Stimulated activated CD8-positive, alpha-beta memory T cell treated with anti-CD3 and anti-CD28 coated beads, Interleukin-4, amount 100 ng/mL, for 4 hours (primary cell): ENCODE measurements at places on chromosomes 4 and X.
A peak's percentile ranks its signal among the peaks of the same experiment; 100 is the strongest.

GRCh38 chrX:149903889-149904748 is 23.1 kb downstream of the MAGEA8 start:
- DNase-seq = no peak

- DNase-seq = no peak
Measured at GRCh38 chrX:52556741-52557140, 39.9 kb upstream of the XAGE1B start.

- DNase-seq = no peak
Measured at GRCh38 chr4:76752861-76753501, 145.0 kb downstream of the SOWAHB start.

- no peak for DNase-seq
Measured at GRCh38 chr4:149465955-149466354, 349.7 kb downstream of the IQCM start.

DNA sequence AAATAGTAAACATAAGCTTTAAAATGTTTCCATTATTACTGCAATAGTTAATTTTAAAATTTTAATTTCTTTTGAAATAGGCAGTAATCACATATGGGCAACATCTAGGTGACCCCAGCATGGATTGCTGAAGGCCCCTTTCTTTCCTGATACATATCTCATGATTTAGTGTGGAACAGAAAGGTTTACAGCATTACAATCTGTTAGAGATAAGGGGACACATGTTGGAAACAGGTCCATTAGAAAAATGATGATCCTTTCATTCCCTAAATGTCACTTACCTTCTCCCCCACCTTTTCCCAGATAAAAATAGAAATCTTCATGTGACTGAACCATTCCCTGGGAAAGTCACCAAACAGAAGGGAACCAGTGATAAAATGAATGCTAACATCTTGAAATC is 90.4 kb downstream of the RASL11B start:
- no peak for DNase-seq

- no peak for DNase-seq
Measured at GRCh38 chr4:102478186-102478585, 23.0 kb upstream of the NFKB1 start.

GRCh38 chr4:1081689-1082040 is 31.7 kb downstream of the RNF212 start:
- no peak for DNase-seq

DNA sequence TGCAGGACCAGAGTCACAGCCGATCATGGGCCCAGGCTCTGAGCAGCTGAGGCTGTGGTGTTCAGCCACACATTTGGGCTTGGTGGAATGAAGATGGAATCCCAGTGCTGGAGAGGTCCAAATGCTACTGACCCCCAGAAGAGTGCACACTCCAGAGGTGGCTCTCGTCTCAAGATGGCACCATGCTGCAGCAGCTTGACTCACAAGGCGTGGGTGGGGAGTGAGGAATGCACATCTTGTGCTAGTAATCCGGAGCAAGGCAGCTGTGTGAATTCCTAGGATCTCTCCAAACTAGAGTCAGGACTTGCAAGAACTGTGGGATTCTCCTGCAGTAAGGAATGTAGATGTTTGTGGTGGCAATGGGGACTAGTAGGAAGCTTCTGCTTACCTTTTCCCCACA is 28.7 kb downstream of the RAB28 start:
- no peak for DNase-seq

DNA sequence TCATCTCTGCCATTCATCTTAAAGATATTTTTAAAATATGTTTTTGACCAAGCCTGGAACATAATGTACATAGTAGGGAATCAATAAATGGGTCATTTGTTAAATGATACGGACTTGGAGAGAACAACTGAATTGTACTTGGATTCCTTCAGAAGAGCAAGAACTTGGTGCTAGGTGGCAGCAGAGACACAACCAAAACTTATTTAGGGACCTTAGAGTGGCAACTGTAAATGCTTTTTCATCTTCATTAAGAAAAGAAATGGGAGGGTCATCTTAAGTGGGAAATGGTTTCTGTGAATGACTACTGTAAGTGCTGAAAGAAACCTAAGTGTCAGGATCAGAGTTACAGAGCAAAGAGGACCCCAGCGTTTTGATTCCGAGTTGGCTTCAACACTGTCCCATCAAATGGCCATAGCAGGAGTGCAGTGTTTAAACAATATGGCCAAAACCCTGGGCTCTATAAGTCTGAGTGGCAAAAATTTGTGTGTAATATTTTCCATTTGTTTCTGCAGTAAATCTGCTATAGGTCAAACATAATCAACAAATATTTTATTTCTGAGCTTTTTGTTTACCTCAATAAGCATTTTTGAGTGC is 213.6 kb downstream of the PALLD start:
- no peak for DNase-seq

GRCh38 chr4:78171482-78171881 is 114.4 kb downstream of the FRAS1 start:
- DNase-seq = no peak

DNA sequence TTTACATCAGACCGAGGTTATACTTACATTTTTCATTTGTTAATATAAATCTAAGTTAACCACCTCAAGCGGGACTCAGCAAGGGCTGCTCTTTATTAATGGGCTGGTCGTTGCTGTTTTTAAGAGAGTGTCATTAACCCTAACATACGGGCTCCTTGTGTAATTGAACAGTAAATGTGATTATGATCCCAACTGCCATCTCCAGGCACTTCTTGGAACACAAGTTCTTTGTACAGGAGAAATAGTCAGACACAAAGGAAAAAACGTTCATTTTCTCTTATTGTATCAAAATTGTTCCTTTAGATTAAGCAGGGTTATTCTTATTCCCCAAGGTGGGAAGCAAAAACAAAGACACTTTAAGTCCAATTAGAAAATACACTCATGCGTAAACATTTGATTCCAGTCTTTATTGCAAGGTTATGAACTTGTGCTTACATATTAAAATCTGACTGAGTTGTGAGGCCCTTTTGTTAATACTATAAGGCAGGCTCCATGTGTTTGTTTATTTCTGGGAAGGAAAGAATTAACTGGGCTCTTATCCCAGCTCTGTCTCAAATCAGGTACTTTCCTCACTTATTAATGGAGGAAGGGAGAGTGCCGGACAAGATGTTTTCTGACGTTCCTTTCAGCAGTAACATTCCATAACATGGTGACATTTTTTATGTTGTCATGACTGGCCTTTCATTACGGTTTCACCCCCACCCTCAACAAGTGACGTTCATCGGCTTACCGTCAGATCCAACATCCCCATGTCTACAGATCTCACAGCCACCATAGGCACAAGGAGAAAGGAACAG is 95.9 kb downstream of the RASL11B start:
- DNase-seq = no peak

DNA sequence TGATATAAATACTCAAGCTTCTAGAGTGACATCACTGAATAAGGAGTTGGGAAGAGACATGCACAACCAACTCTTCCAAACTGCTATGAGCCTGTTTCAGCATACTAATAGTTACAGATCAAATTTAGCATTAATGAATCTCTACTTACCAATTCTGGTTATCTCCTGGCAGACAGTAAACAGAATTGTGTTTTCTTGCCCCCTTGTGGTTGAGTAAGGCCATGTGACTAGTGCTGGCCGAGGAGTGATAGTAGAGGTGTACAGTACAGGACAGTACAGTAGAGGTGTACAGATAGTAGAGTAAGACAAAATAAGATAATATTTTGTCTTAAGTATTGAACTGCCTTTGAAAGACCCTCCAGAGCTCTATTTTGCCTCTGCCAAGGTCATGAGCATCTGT is 681.4 kb downstream of the GABRG1 start:
- no peak for DNase-seq

DNA sequence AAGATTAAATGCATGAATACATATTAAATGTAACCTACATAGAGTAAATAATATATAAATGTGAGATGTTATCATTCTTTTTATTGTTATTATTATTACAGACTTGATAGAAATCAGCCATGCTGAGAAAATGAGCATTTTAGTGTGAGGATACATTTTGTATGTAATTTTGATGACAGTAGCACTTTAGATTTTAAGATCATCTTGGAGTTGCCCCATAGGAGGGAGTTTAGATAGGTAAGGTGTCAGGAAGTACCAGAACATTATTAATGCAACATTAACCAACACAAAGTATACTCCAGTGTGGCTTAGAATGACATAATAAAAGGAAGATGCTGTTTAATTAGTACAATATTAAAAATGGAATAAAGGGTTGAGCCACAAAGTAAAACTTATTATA is 8.4 kb downstream of the TMPRSS11A start:
- DNase-seq = no peak

- no peak for DNase-seq
Measured at GRCh38 chrX:153969904-153970356, 1.7 kb downstream of the HCFC1 start.

GRCh38 chr4:6470502-6471306 is 1.7 kb downstream of the PPP2R2C start:
- DNase-seq = no peak

GRCh38 chrX:150063138-150063518 is 124.8 kb upstream of the EOLA2 start:
- no peak for DNase-seq

DNA sequence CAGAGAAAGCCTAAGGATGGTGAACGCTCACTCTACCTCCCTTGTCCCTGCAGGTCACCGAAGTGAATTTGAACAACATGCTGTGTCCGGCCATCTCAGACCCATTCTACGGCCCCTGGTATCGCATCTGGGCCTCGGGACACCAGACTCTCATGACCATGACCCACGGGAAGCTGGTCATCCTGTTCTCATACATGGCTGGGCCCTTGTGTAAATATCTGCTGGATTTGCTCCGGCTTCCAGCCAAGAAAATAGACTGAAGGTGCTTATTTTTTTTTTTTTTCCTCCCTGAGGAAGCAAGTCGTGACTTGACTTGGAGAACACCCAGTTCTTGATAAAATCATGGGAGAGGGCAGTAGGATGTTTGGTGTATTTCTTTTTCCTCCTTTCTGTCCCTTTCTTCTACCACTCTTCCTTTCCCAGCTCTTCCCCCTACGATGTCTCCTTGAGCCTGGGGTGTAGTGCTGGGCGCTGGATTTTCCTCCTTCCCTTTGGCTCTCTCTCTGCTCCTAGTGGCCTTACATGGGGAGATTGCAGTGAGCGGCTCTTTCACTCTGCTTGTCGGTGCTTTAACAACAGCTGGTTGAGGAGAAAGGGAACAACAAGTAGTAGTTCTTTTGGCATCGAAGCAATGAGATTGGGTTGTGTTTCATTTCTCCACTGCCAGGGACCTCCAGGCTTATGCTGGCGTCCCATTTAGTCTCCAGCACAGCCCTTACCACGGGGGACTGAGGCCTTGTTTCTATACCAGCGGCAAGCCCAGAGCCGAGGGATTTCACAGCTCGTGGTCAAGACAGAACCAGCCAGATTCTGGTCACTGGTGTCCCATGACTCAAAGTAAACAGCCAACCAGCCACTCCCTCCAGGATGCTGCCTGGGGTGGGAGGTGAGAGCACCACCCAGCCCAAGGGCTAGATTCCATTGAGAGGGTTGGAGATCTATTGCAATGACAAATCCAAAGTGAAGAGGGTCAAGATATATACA is 144.4 kb downstream of the AMMECR1 start:
- DNase-seq = no peak

DNA sequence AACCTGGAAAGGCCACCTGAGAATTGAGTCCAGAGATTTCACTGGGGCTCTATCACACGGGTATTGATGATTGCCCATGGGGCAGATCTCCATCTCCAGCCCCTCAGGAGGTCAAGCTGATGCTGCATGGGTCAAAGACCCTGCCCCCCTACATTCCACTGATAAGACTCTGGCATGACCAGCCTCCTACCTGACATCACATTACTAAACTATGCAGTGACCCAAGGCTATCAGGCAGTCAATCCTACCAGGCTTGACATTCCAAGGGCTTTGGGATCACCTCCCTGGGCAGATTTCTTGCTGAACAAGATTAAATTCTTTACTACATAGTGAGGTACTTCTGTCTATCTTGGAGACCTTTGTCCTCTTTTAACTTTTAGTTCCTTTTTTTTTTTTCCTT is 192.7 kb upstream of the STS start:
- no peak for DNase-seq

- DNase-seq = no peak
Measured at GRCh38 chr4:10738826-10739489, 54.4 kb upstream of the CLNK start.

DNA sequence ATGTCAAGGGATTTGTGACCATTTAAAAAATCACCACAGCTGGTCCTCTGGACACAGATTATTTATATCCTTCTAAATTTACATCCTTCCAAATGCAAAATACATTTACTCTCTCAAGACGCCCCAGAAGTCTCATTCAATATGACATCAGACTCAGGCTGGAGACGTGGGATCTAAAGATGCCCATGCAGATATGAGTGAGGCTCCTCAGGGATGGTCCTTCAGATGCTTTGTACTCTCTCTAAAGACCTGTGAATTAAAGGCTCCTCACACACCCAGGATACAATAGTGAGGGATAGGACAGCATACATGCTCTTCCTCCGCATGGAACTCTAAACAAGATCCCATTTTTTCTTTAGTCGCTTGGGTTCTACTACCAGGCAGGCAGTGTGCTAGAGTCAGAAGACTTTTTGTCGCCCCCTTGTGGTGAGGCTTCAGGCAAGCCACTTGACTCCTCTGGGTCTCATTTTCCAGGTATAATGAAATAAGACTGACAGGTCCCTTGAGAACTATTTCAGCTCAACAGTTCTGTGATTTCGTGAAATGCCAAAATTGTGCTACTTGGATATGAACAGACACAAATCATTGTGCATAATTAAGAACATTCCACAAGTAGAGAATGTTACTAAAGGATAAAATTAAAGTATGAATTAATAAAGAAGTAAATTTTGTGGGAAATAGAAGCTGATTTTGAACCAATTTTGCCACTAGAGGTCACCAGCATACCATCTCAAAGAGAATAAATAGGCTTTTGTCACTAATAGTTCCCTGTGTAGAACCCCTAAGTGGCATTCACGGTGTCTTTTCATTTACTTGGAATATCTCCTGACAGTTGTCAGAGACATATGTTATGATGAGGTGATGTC is 13.7 kb upstream of the SCOC start:
- DNase-seq = peak; percentile 53

DNA sequence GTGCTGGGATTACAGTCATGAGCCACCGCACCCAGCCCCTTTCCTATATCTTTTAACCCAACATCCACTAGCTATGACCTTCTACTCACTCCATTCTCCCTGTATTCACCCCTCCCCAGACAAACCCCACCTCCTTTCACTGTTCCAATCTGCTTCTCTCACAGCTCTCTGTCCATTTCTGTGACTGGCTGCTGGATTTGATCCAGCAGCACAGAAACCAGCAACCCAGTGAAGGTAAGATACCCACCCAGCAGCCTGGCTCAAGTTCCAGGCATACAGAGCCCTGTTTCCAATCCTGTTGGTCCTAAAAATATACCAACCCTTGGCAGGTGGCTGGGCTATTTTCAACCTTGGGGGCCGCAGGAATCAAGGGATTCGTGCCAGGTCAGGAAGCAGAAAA is 56.9 kb upstream of the SMIM10 start:
- DNase-seq = no peak

- DNase-seq = no peak
Measured at GRCh38 chr4:184355111-184355604, 119.2 kb downstream of the IRF2 start.
